ENCODE measurements at places on chromosomes 7 and 10. TPM values are rescaled to one million over a fixed set of nuclear protein-coding genes. Genes with fewer than 3 reads are reported as not detected.

Gene ECHDC3
- total RNA-seq: 10.3 TPM

Gene H2BK1
- not detected for total RNA-seq

Gene EBF3
- not detected for total RNA-seq

Gene RPEL1
- under 0.01 TPM for total RNA-seq

Gene CH25H
- 0.21 TPM for total RNA-seq

Gene ZNF12
- 33.7 TPM for total RNA-seq

Gene CPA4
- 21.3 TPM for total RNA-seq

Gene FOXI2
- not detected for total RNA-seq

Gene TMEM176B
- not detected for total RNA-seq

Gene MMRN2
- 0.21 TPM for total RNA-seq

Gene CHST3
- 18.8 TPM for total RNA-seq

Gene UTF1
- total RNA-seq: not detected

Gene HMX2
- not detected for total RNA-seq

Gene PCGF5
- 38.8 TPM for total RNA-seq

Gene CPVL
- total RNA-seq: under 0.01 TPM

Gene PLXDC2
- 5.5 TPM for total RNA-seq

Gene LRRD1
- total RNA-seq: under 0.01 TPM

Gene PPP1R17
- total RNA-seq: not detected

Gene EPC1
- total RNA-seq: 29.1 TPM

Gene LIPF
- total RNA-seq: not detected

Gene NPTX2
- total RNA-seq: under 0.01 TPM

Gene GPR146
- total RNA-seq: 1.2 TPM

Gene NKX2-3
- total RNA-seq: not detected

Gene SLC16A12
- 0.14 TPM for total RNA-seq

Gene PLEKHS1
- total RNA-seq: not detected

Gene MOGAT3
- not detected for total RNA-seq

Gene PPP2R2D
- total RNA-seq: 35.5 TPM

Gene MYH16
- total RNA-seq: 0.36 TPM

Gene RELN
- 0.34 TPM for total RNA-seq

Gene GPR141
- total RNA-seq: not detected

Gene CYP3A4
- total RNA-seq: not detected

Gene C10orf95
- 4.4 TPM for total RNA-seq

Gene SPDYE6
- not detected for total RNA-seq

Gene COBL
- 0.34 TPM for total RNA-seq

Gene SUV39H2
- total RNA-seq: 8.2 TPM

Gene STRA8
- not detected for total RNA-seq

Gene ZNF777
- 7.2 TPM for total RNA-seq

Gene SLC29A4
- total RNA-seq: 12.3 TPM

Gene MBL2
- total RNA-seq: not detected

Gene ANK3
- 40.4 TPM for total RNA-seq

Gene CALCR
- not detected for total RNA-seq

Gene GNAI1
- 121 TPM for total RNA-seq

Gene GRM8
- not detected for total RNA-seq

Gene CTTNBP2
- 0.34 TPM for total RNA-seq

Gene C7orf33
- total RNA-seq: not detected

Gene PKD1L1
- under 0.01 TPM for total RNA-seq

Gene NUTM2B
- total RNA-seq: 0.68 TPM

Gene SORBS1
- total RNA-seq: 0.34 TPM

Gene POM121
- 16.7 TPM for total RNA-seq

Gene CTAGE8
- 7.2 TPM for total RNA-seq

Gene DOCK4
- total RNA-seq: 9.6 TPM

Gene RALA
- total RNA-seq: 33.0 TPM

Gene SEMA3E
- 0.57 TPM for total RNA-seq

Gene CYP26A1
- total RNA-seq: not detected
